ENCODE measurements at places on chromosomes 1 and 21.

DNA sequence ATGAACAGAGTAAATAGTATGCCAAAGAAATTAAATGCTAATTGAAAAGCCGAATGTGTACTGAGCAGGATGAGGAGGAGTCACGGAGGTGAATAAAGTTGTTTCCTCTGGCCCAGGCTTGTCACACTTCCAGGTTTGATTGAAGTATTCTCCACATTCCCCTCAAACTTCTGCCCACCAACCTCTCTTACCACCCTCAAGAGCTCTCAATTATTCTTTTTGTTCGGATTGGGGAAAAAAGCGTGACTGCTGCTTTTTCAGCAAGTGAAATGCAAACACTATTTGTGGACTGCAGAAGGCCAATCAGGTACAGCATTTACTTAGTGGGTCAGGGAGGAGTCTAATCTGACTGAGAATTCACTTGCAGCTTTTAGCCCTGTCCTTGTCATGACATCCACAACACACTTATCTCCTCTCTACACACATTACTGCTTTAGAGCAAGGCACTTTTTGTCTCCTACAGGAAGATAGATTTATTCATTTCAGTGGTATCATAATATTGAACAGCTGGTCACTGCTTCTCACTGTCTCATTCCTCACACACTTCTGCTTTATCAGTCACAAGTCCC is 375.6 kb upstream of the PRMT6 start:
- DNase-seq: no peak

- DNase-seq: no peak
Observed at GRCh38 chr1:70486676-70487458, 75.8 kb downstream of the CTH start.

- peak; percentile 93 for DNase-seq
Observed at GRCh38 chr1:181179987-181180365, 91.5 kb downstream of the IER5 start.

DNA sequence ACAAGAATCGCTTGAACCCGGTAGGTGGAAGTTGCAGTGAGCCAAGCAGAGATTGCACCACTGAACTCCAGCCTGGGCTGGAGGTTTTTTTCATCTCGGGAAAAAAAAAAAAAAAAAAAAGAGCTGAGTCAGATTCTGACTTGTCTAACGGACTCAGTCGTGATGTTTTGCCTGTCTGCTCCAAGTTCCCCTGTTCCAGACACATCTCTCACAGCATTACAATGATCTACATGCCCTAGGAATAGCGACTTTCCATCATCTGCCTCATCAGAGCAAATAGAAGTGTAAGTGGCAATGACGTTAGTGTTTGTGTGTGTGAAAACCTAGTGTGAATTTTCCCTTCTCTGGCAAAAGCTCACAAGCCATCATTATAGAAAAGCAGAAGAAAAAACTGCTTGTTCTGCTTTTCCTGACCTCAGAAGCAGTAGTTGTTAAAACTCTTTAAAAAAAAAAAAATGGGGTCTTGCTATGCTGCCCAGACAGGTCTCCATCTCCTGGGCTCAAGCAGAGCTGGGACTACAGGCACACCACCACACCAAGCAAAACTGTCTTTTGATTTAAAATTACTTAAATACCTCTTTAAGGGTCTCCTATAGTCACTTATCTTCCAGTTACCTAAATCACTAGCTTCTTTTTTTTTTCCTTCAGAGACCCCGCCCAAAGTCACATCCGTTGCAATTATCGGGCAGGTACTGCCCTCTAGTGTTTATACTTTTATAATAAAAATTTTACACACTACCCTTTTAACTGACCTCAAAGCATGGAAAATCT is 37.3 kb downstream of the PLEKHO1 start:
- peak; percentile 16 for DNase-seq

DNA sequence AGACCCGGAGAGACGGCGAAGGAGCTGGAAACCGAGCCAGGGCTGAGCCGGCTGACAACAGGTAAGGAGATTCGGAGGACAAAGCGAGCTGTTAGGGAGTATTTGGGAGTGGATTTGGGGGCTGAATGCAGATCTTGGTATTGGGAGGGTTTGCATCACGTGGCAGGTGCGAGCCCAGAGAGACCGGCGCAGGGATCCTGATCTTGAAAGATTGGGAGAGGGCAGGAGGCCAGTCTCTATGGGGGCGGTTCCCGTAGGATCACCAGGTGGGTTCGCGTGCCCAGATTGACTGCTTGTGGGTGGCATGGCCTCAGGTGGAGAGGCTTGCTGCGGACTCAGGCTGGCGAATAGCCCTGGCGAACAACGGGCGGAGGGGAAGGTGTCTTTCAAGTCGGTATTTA is 204 bp downstream of the CIART start:
- DNase-seq: no peak

- no peak for DNase-seq
Observed at GRCh38 chr1:79235301-79236002, 228.9 kb upstream of the ADGRL4 start.

DNA sequence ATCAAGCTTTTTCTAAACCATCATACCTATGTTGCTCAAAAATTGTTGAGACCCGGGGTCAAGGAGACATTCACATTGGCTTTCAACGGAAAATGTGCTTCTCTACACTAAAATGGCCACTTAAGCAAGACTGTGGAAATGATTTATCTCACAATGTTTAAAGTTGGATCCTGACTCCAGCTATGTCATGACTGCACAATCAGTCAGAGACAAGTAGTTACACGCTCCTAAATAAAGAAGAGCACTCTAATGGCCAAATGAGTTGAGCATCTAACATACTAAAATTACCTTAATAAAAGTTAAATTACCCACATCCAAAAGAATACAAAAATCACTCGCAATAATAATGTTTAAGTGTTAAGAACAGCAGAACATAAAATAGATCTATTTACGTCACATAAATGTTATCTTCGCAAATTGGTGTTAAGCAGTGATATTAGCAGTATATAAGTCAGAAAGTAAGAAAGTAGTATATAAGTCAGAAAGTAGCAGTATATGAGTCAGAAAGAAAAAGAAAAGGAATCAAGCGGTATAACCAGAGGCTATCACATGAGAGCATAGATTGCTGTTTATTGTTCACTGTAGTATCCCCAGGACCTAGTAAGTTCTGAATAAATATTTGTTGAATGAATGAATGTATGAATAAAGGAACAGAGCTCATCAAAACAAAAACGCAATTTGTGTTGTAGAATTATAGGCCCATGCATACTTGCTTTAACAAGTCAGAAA is 28.4 kb downstream of the ZNF281 start:
- DNase-seq: no peak

DNA sequence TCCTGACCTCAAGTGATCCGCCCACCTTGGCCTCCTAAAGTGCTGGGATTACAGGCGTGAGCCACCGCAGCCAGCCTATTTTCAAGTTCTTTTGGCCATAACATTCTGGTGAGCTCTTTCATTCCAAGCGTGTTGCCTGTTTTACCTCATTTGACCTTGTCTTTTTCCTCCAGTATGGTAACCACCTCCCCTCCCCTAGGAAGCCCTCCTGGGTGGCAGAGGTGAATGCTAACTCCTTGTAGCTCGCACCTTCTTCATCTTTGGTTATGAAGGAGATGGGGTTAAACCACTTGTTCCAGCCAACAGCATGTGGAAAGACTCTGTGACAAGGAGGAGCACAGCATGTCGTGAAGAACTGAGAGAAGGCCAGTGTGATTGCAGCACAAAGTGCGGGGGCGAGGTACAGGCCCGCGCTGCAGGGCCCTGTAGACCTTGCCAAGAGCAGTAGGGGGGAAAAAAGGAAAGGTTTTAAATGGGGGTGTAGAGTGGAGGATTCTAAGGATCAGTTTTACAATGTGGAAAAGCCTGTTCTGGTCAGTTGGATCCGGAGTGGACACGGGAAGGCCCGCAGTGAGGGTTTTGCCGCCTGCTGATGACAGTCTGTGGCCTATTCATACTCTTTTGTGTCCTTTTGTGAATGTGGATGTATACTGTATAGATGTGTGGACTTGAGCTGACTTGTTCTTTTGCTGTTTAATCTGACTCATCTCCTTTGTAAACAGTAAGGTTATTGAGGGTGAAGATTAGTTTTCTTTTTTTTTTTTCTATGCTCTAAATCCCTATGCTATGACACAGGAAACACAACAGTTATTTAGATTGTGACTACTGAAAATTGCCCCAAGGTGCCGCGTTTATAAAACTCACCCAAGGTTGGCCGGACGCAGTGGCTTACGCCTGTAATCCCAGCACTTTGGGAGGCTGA is 7.5 kb upstream of the ZNF436 start:
- no peak for DNase-seq

GRCh38 chr1:240739139-240739538 is 127.2 kb upstream of the GREM2 start:
- no peak for DNase-seq

- no peak for DNase-seq
Observed at GRCh38 chr1:93694039-93694438, 12.4 kb upstream of the BCAR3 start.

DNA sequence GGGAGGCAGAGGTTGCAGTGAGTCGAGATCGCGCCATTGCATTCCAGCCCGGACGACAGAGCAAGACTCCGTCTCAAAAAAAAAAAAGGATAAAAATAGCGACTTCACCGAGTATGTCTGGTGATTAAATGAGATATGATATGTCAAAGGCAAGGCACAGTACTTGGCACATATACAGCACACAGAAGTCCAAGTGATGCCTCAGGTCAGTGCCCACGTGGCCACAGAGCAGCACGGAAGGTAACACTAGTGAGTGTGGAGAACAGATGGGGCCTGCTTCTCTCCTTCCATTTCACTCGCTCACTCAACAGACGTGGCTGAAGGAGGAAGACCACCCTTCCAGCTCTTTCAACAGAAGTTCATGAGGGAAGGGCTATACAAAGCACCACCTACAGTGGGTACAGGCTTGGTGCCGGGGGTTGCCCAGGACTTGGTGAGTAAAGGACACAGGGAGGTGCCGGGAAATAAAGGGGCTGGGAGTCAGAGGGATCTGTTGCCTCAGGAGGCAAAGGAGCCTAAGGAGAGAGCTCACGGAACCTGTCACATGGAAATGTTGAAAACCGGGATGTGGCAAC is 8.9 kb downstream of the CSRP1 start:
- no peak for DNase-seq

DNA sequence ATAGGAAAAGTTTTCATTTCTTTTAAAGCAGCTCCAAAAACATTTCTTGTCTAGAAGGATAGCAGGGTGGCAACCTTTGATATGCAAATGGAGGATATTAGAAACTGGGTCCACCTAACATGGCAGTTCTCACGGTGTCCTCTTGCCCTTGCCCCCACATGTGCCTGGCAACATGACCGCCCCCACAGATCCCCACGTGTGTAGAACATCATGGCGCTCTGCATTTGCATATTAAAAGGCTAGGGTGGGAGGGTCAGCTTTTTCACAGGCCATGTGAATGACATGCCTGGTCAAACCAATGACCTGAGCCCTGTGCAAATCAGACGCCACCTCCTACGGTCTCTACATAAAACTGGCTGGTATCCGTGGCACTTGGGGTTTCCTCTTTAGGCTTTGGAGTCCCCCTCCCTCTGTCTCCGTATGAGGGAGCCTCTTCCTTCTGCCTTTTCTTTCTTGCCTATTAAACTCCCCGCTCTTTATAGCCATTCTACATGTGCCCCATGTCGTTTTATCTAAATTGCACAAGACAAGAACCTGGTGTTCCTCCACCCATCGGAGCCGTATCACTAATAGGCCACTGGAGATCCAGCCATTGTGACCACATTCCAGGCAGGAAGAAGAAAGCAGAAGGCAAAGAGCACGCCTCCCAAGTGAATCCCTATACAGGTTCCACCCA is 71.3 kb downstream of the WDR4 start:
- DNase-seq: no peak

DNA sequence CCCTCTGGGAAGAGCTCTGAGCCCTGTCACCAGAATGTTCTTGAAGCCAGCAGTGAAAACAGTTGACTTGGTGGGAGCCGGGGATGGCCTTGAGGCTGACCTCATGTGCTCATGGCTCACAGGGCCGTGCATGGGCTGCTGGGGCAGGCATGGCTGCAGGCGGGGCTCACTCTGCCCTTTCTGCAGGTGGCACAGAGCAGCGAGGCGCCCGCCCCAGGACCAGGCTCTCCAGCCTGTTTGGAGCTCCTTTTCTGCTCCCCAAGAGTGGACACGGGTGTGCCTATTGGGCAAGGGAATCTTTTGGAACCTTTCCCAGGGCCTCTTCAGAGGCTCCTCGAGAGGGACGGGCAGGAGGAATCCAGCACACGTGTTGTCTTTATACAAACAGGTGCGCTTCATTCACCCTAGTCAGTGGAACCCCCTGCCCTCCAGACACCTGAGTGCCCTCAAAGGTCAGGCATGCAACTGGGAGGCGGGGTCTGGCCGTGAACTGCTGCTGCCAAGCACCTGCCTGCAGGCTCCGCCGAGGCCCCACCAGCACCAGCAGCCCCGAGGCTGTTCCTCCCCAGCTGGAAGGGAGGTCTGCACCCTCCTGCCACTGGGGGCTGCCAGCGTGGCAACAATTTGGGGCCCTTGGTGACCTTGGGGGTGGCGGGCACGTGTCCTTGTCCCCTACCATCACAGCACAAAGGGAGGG is 2.6 kb upstream of the TTC34 start:
- DNase-seq: no peak

GRCh38 chr1:228332797-228333738 is 73.6 kb downstream of the TRIM11 start:
- DNase-seq: no peak

DNA sequence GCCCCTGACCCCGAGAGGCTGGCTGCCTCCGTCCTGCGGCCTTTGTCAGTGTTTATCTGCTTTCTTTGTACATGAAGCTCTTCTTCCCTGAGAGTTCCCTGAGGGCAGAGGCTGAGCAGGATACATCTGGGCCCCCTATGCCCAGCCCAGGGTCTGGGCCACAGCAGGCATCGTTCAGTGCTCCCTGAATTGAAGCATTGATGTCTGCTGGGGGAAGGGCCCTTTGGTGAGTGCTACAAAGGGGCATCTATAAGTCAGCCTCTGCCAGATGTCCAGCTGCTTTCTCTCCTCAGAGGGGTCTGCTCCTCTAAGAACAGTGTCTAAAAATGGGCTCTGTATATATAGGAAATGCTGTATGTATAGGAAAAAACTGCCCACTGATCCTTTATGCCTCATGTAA is 2.1 kb downstream of the HEYL start:
- DNase-seq: no peak

DNA sequence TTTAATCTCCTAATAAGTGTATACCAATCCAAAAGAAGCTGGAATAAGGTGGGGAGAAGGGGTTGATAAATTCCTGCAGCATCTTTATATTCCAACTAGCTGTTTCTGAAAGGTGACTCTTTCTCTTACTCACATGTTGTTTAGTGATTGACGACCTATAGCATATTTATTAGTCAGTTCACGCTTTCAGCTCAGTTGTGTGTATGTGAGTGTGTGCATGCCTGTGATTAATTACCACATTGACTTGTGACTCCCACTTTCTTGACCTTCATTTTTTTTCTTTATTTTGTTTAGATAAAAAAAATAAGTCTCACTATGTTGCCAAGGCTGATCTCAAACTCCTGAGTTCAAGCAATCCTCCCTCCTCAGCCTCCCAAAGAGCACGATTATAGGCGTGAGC is 44.4 kb downstream of the ATP2B4 start:
- no peak for DNase-seq

GRCh38 chr1:10663678-10664035 is 132.8 kb downstream of the CASZ1 start:
- no peak for DNase-seq
